ENCODE measurements at places on chromosomes 11 and 22.

GRCh38 chr11:9565822-9566560 lies 7.5 kb upstream of the WEE1 start:
- DNase-seq = no peak

- DNase-seq = no peak
Measured at GRCh38 chr11:92826603-92827002, 142.8 kb upstream of the MTNR1B start.

- no peak for DNase-seq
Measured at GRCh38 chr11:61551634-61552033, 29.2 kb downstream of the SYT7 start.

DNA sequence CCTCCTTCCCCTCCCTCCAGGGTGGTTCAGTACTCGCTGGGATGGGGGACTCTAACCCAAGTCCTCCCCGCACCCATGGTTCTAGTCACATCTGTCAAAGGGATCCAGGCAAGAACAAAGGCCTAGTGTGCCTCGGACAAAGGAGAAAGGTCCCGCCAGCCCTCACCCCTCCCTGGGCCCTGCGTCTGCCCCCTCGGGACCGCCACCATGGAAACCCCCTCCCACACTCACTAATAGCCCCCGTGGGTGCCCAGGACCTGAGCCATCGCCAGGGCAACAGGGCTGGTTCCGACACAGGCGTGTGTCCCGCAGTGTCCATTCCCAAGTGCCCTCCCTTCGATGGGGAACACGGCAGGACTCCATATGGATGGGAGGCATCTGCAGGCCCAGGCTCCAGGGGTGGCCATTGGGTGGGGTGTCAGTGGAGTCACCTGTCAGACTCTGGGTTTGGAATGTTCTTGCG lies 5.1 kb upstream of the CARNS1 start:
- DNase-seq = peak; percentile 18

GRCh38 chr11:128367573-128367972 lies 219.8 kb downstream of the ETS1 start:
- no peak for DNase-seq

DNA sequence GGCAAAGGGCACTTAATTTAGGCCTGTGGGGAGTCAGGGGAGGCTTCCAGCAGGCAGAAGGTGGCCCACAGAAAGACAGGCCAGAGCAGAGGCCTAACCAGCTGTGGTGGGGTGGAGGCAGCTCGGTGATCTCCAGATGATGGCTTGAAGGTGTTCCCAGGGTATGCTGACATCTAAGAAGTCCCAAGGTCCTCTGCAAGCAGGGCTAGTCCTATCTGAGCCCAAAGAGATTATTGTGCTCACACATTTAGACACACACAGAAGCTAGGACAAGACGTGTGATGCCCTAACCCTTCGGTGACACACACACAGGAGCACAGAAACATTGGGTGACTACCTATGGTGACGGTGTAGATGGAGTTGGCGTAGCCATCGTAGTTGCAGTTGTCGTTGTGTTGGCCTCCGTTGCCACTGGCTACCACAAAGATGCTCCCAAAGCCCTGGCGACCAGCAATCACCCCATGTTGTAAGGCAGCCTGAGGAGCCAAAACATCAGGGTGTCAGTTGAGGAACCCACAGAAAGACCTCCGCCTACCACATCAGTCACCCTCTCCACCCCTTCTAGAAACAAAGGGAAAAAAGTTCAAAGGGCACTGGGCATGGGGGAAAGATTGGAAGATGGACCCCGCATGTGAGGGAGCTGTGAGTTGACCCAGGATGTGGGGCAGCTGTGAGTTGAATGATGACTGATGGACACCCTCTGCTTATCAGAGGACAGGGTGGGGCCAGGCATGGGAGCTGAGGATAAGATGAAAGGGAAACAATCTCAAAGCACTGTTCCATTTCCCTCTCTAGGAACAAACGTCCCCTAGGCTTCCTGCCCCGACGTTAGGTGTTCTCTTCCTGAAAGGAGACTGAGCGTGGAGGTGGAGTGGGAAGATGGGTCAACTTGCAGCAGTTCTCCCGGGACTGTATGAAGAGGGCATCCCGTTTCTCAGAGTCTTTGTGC lies 7.9 kb downstream of the PCSK7 start:
- DNase-seq = no peak

DNA sequence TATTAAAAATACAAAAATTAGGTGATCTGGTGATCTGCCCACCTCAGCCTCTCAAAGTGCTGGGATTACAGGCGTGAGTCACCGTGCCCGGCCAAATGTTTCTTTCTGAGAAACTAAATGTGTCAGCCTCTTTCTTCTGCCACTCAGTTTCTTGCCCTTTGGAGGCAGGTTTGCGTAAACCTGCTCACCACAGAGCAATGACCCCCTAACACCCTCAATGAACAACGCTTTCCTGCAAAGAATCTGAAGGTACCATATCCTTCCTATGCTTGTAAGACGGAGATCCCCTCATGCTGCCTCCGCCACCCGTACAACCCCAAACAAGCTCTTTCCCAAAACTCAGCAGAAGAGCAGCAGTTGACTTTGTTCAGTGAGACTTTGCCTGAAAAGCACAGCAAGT lies 38.7 kb upstream of the TTLL12 start:
- DNase-seq = no peak
